ENCODE measurements at places on chromosomes 2 and 18.

DNA sequence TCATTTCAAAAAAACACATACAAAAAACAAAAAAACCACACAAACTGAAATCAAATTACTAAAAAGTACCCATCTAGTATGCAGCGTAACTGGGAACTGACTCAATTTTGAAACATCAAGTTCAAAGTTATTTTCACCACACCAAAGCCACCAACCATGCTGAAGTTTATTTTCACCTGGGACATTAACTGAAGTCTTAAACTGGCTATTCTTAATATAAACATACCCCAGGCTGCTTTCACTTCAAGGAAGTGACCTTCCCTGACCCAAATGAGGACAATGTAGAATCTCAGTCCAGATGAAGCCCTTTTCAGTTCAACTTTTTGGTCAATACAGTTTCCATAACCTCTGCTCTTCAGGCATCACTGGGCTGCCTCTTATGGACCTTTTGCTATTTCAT, 84.6 kb downstream of the PIGN start:
- H3K27ac ChIP-seq = no peak overlapping the region
- H3K27me3 ChIP-seq = no peaks in the 10 kb centered on the region
- no peak for DNase-seq

DNA sequence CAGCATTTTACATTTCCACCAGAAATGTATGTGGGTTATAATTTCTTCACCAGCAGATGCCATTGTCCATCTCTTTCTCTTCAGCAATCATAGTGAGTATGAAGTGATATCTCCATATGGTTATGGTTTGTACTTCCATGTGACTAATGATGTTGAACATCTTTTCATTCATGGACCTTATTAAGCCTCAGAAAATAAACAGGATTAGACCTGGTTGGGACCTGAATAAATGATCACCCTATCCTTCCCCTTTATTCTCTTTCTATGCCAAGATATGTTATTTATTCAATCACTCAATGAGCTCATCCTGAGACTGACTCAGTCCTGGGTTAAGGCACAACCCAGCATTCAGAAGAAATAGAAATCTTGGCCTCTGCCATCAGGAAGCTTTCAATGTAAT, 86.6 kb downstream of the ANTXR1 start:
- H3K4me1 ChIP-seq = peaks cover 2% of the 10 kb centered on the region
- DNase-seq = no peak
- no peak overlapping the region for H3K27ac ChIP-seq
- no peak overlapping the region for H3K4me3 ChIP-seq
- H3K27me3 ChIP-seq = peaks cover 24% of the 10 kb centered on the region

- H3K36me3 ChIP-seq = no peaks in the 10 kb centered on the region
- no peak for DNase-seq
- H3K4me1 ChIP-seq = no peaks in the 10 kb centered on the region
- H3K27ac ChIP-seq = no peak overlapping the region
Observed at GRCh38 chr18:35451916-35452315, 45.8 kb downstream of the INO80C start.

DNA sequence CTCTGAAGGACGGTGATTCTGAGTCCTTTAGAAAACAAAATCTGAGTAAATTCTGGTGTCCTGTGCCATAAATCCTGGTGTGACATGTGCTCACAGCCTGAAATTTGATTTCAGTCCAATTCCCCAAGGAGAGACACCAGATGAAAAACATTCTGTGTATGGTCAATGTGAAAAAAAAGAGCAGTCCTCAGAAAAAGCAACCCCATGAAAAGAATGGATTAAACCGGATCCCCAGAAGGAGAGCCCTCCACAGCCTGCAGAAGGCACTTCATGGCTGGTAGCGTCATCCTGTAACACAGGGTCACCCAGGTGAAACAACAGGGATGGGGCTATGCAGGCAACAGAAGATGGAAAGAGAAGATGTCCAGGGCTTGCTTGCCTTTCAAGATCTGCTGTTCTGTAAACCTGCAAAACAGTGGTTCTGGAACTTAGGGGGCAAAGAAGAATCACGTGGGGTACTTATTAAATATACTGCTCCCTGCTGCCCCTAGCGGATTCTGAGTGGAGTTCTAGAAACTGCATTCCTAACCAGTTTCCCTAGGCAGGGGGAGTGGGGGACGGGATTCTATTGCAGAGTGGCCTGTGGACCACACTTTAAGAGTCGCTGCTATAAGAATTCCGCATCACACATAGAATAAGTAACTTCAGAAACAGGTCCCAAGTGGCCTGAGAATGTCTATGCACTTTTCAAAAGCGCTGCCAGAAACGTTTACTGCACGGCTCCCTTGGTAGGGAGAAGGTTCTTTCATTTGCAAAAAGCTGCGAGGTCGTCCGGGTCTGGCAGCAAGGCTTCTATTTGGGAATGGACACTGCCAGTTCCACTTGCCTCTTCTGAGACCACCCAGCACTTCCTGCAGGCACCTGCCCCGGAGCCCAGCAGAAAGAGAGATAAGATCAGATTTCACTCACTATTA, 118.9 kb upstream of the ARL5A start:
- no peak overlapping the region for H3K4me3 ChIP-seq
- no peak for DNase-seq
- H3K36me3 ChIP-seq = no peaks in the 10 kb centered on the region
- no peak overlapping the region for H3K27ac ChIP-seq

DNA sequence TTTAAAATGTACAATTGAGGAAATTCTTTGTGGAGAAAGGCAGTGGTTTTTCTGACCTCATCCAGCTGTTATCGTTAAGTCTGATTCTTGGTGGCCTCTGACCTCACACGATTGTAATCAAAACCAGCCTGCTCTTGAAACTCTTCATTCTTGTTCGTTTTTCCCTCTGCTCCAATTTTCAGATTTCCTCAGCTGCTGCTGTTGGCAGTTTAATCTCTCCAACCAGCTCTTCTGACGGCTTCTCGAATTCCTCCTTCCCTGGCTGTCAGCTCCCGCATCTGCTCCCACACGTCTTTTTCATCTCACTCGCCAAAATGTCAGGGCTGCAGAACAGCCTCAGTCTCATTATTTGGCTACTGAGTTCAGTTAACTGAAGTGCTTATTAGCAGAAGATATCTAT, 136.1 kb downstream of the DCDC2C start:
- no peaks in the 10 kb centered on the region for H3K36me3 ChIP-seq
- no peaks in the 10 kb centered on the region for H3K27me3 ChIP-seq
- no peaks in the 10 kb centered on the region for H3K4me1 ChIP-seq
- H3K27ac ChIP-seq = no peak overlapping the region

GRCh38 chr2:3238951-3239841, 138.4 kb downstream of the EIPR1 start:
- H3K27me3 ChIP-seq = no peaks in the 10 kb centered on the region
- DNase-seq = no peak
- peaks cover 31% of the 10 kb centered on the region for H3K4me1 ChIP-seq
- H3K27ac ChIP-seq = no peak overlapping the region
- H3K36me3 ChIP-seq = peaks cover 24% of the 10 kb centered on the region
- no peak overlapping the region for H3K4me3 ChIP-seq

- peaks cover 46% of the 10 kb centered on the region for H3K36me3 ChIP-seq
- H3K4me1 ChIP-seq = peaks cover 31% of the 10 kb centered on the region
- no peak overlapping the region for H3K4me3 ChIP-seq
- no peak for DNase-seq
- H3K27me3 ChIP-seq = no peaks in the 10 kb centered on the region
Observed at GRCh38 chr2:215982465-215982875, 30.9 kb downstream of the MREG start.

- peak overlapping the region; percentile 45 for H3K4me3 ChIP-seq
- H3K36me3 ChIP-seq = peaks cover 1% of the 10 kb centered on the region
- H3K27ac ChIP-seq = peak overlapping the region; percentile 89
Observed at GRCh38 chr2:203811491-203812221, 55.9 kb upstream of the CTLA4 start.

GRCh38 chr2:124763611-124764010, 738.5 kb downstream of the CNTNAP5 start:
- H3K4me1 ChIP-seq = no peaks in the 10 kb centered on the region
- H3K4me3 ChIP-seq = no peak overlapping the region

- H3K27me3 ChIP-seq = no peaks in the 10 kb centered on the region
- H3K36me3 ChIP-seq = no peaks in the 10 kb centered on the region
- DNase-seq = no peak
- no peak overlapping the region for H3K27ac ChIP-seq
- no peaks in the 10 kb centered on the region for H3K4me1 ChIP-seq
Observed at GRCh38 chr2:187208199-187208785, 239.8 kb downstream of the CALCRL start.

- no peak overlapping the region for H3K27ac ChIP-seq
- no peaks in the 10 kb centered on the region for H3K4me1 ChIP-seq
- no peak for DNase-seq
- H3K27me3 ChIP-seq = peaks cover 21% of the 10 kb centered on the region
- H3K36me3 ChIP-seq = no peaks in the 10 kb centered on the region
Observed at GRCh38 chr2:232492236-232492848, 4.7 kb upstream of the ECEL1 start.
